ENCODE measurements at places on chromosomes 2 and 18.

- DNase-seq, result no peak
Measured at GRCh38 chr18:12862874-12863482, 21.1 kb downstream of the PTPN2 start.

- DNase-seq, result no peak
Measured at GRCh38 chr2:46034535-46034934, 262.7 kb upstream of the EPAS1 start.

- peak; percentile 76 for DNase-seq
Measured at GRCh38 chr2:189304360-189304759, 124.8 kb upstream of the COL5A2 start.

DNA sequence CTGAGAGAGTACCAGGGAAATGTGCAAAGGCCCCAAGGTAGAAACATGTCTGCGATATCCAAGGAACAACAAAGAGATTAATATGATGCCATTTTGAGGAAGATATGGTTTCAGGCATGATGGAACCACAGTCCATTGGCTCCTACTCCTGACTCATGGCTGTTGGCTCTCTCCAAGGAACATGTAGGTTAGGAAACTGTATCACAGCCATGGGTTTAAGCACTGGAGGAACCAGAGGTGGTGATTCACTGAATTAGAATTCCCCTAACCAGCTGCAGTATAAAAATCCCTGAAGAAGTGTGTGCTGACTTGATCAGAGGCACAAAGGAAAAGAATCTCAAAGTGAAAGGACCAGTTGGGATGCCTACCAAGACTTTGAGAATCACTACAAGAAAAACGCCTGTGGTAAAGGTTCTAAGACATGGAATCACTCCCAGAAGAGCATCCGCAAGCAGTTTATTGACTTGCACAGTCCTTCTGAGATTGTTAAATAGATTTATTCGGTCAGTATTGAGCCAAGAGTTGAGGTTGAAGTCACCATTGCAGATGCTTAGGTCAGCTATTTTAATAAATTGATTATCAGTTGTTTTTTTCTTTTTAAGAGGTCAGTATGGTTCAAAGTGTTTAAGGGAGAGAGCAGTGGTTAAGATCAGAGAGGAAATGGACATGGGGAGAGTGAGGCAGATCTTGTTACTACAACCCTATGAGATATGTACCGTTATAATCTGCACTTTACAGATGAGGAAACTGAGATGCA, 110.7 kb upstream of the OTX1 start:
- DNase-seq, result no peak

- no peak for DNase-seq
Measured at GRCh38 chr2:39504790-39505335, 67.8 kb upstream of the MAP4K3 start.

- DNase-seq, result no peak
Measured at GRCh38 chr18:59787998-59788790, 91.0 kb upstream of the CCBE1 start.

- no peak for DNase-seq
Measured at GRCh38 chr2:16215902-16216557, 275.7 kb downstream of the MYCN start.

DNA sequence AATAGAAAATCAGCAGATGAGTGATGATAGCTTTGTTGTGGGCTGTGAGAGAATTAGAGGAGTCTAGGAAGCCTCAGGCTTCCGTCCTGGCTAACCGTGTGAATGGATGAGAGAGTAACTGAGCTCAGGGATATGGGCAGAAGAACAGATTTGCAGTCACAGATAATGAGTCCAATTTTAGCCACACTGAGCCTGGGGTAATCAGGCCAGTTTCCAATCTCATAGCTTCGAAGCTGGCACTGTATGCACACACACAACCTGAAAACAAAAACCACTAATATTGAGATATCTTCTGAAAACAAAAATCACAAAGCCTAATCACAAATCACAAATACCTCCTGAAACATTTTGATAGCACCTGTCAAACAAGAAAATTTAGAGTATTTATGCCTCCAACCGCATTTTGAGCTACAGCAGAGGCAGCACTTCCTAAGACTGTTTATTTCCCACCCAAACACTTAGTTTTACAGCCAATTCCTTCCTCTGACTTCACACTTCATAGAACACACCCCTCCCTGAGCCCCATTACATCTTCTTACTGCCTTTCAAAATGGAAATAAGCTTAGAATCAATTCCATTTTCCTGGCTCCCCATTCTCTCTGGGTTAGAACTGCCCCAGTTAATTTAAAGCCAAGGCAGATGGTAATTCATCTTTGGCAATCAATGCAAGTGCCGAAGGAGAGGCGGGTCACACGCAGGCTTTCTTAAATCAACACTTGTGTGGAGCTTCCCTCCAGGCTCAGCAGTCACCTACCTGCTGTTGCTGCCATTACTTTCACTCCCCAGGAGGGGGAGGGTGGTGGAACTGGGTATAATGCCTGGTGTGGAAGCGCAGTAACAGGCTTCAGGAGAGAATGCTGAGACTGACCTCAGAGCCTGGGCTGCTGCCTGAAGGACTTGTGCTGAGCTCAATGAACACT, 18.9 kb downstream of the TTR start:
- no peak for DNase-seq

GRCh38 chr18:8357320-8357719, 251.9 kb upstream of the RAB12 start:
- no peak for DNase-seq

DNA sequence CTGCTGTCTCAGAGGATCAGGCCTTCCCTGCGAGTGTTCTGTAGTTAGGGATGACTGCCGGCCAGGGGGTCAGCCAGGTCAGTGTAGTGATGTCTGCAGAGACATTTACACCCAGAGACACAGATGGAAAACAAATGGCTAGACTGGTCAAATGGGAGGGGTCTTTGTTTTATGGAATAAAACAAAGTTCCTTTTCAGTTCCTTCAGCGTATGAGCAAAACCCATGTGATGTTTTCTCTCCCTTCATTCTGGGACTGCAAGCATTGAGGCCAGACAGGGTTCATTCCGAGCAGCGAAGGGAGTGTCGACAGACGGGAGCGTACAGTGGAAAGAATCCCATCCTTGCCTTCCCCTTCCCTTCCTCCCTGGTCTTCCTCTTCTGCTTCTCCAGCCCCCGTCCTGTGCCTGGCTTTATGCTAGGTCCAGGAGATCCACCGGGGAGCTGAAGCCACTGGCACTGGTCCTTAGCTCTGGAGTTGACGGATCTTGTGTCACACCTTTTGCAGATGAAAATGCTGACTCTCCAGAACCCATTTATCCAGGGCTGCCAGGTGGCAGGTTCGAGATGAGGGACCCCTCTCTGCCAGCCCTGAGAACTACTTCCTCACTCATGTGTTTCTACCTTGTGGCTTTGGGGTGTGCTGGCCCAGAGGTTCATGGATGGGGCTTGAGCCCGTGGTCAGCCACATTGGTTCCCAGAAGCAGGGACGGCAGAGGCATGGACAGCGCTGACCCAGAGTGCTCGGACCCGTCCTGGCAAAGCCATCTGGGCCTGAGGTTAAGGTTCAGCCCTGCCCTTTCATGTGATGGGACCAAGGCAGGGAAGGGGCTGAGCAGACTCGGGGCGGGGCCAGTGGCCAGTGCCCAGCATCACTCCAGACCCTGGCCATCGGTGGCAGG, 24.2 kb downstream of the ITGB1BP1 start:
- no peak for DNase-seq

GRCh38 chr18:816088-816653, 4.1 kb upstream of the YES1 start:
- DNase-seq, result no peak

DNA sequence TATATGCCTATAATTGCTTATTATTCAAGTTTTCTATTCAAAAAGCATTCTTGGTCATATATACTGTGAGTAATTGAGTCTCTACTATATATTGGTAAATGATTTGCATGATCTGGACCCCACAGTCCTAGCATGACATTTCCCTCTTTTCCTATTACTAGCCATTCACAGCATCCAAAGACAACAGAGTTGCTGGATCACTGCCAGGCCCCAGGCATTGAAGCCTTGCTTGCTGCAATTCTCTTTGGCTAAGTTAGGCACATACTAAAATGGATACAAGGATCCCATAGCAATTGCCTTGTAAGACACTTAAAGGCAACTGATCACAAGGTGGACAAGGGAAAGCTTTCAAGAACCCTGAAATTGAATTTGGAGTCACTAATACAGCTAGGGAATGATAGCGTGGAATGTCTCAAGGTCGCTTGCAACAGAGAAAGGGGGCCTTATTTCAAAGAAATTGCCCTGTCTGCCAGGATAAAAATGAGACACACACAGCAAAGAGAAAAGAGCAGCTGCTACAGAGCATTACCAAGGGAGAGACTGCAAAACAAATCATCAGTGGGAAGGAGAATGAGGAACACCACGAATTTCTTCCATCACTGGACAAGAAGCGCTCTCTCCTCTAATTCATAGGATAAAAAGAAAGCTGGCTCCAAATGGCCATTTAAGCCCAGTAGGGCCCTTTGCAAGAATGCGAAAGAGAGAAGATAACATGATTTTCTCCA, 77.1 kb upstream of the EPHA4 start:
- no peak for DNase-seq

- DNase-seq, result no peak
Measured at GRCh38 chr2:35454966-35455638, 900.5 kb upstream of the CRIM1 start.

- no peak for DNase-seq
Measured at GRCh38 chr2:21220930-21221329, 97.2 kb downstream of the TDRD15 start.

GRCh38 chr2:144358374-144358964, 161.4 kb downstream of the ZEB2 start:
- DNase-seq, result no peak

- DNase-seq, result no peak
Measured at GRCh38 chr18:32998285-32998684, 225.5 kb upstream of the KLHL14 start.

- DNase-seq, result no peak
Measured at GRCh38 chr2:212173331-212173730, 365.3 kb downstream of the ERBB4 start.

DNA sequence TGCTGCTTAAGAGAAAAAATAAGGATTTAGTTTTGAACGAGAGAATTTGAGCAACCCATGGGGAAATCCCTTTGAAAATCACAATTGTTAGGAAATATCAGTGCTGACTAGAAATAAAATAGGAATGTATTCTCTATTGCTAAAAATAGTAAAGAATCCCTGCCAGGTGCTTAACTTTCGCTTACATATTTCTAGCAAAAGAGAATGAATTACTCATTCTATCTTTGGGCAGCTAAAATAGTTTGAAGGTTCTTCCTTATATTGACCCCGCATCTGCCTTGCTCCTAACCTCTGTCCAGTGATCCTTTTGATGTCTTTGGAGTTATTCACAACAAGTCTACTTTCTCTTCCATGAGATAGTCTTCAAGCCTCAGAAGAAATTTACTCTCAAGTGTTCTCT, 103.8 kb downstream of the PLCL1 start:
- no peak for DNase-seq

DNA sequence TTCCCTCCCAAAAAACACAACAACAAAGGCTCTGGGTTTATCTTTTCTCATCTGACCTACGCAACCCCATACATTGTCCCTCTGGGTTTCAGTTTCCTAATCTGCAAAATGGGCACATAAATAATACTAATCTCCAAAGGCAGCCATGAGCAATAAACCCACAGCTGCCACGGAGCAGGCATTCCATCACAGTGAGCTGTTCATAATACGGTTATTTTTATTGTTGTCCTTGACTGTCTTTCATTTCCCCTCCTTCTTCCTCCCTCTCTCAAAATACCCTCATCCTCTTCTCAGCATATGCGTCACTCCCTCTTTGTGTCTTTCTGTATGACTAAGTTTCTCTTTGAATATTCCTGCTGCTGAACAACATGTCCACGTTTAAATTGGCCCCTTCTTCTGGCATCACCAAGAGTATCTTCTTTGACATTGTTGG, 129.8 kb upstream of the CAB39 start:
- no peak for DNase-seq

GRCh38 chr2:239159476-239159911, 241.3 kb downstream of the HDAC4 start:
- DNase-seq, result peak; percentile 31

- DNase-seq, result no peak
Measured at GRCh38 chr2:23905155-23905554, 21.8 kb downstream of the ATAD2B start.

GRCh38 chr18:59733421-59733820, 36.2 kb upstream of the CCBE1 start:
- no peak for DNase-seq

GRCh38 chr2:105102001-105102400, 64.1 kb downstream of the MRPS9 start:
- DNase-seq, result no peak

- no peak for DNase-seq
Measured at GRCh38 chr2:232772531-232772930, 3.8 kb downstream of the KCNJ13 start.

- no peak for DNase-seq
Measured at GRCh38 chr18:11906176-11906575, 1.9 kb downstream of the MPPE1 start.

DNA sequence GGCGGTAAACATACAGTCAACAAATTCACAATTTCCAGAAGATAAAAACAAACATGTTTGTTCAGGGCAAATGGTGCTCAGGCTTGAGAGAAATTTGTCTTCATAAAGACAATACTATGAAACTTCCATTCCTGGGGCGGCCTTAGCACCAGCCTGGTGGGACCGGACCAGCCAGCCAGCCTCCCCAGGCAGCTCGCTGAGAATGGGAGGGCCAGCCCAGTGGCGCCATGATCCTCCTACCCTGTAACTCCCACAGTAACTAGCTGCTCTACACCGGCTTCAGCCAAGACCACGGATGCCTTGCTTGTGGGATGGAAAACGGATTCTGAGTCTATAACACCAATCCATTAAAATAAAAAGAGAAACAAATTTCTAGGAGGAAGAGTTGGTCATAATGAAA, 24.2 kb upstream of the FHOD3 start:
- DNase-seq, result no peak

- DNase-seq, result no peak
Measured at GRCh38 chr2:101625387-101625786, 72.1 kb upstream of the MAP4K4 start.

All from activated effector memory CD4-positive, alpha-beta T cell treated with anti-CD3 and anti-CD28 coated beads, Interleukin-2, amount 50 U/mL, for 16 hours (primary cell).